ENCODE measurements at places on chromosomes 1 and 21.

DNA sequence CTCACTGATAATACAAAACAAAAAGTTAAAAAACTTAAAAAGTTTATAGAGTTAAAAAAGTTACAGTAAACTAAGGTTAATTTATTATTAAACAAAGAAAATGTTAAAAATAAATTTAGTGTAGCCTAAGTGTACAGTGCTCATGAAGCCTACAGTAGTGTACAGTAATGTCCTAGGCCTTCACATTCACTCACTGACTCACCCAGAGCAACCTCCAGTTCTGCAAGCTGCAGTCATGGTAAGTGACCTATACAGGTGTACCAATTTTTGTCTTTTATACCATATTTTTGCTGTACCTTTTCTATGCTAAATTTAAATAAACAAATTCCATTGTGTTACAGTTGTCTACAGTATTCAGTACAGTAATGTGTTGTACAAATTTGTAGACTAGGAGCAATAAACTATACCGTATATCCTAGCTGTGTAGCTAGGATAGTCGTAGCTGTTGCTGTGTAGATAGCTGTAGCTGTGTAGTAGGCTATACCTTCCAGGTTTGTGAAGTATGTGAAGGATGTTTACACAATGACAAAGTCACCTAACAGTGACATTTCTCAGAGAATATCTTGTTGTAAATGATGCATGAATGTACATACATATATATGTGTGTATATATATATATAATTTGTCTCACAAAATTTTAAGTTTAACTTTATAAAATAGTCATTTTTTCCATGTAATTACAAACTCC lies 140.2 kb downstream of the TGFB2 start:
- no peak for DNase-seq

DNA sequence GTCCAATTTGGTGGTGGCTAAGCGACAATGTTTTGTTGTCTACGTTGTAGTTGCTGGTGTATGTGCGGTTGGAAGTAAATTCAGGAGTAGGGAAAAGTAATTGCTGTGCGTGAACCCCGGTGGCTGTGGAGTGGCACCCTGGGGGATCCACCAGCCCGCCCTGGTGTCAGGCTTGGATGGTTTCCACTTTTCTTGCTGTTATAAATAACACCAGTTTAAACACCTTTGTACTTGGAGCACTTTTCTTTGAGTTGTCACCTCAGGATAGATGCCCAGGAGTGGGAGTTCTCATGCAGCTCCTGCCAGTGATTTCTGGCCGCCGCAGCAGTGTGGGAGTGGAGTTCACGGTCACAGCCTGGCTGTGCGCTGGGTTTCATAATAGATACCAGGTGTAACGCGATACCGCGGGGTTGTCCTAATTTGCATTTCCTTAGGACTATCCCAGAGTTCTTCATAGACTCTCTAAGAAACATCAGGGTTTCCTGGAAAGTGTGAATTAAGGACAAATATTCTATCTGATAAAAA lies 12.8 kb upstream of the TMEM200B start:
- DNase-seq = no peak

- no peak for DNase-seq
Observed at GRCh38 chr1:207966521-207966920, 55.6 kb upstream of the CD34 start.

GRCh38 chr21:15929536-15929935 lies 199.8 kb downstream of the USP25 start:
- no peak for DNase-seq

DNA sequence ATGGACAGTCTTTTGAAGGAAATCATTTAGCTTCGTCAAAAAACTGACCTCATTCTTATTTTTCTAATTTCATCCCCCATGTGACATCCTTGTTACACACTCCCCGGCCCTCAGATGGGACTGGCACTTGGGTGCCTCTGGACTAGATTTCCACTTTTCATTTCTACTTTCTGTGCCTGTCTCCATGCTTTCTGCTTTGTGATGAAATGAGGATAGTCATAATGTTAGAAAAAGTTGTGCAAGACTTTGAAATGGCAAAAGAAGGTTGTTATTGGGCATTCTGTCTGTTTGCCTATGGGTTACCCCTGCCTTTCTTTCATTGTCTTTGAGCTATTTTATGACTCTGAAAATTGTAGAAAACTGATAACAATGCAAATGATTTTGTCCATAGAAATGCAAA lies 54.9 kb downstream of the MDM4 start:
- DNase-seq = no peak

GRCh38 chr21:14977814-14978213 lies 87.0 kb downstream of the NRIP1 start:
- DNase-seq = no peak

DNA sequence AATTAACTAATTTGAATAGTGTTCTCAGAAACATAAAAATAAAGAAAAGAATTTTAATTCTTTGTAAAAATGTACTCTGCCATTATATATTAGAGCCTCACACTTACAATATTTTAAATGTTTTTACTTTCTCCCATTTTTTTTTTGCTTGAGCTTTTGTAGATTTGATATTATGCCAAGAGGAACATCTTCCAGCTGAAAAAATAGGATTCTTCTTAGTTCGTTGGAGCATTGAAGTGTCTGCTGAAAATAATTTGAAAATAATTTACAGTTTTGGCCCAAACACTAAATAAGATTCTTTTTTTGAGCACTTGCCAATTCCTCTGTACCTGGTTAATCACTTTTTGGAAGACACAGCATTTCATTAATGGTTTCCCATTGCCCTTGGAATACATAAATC lies 175.0 kb upstream of the COL11A1 start:
- DNase-seq = no peak

GRCh38 chr1:245516284-245516759 lies 361.5 kb downstream of the KIF26B start:
- DNase-seq = no peak

DNA sequence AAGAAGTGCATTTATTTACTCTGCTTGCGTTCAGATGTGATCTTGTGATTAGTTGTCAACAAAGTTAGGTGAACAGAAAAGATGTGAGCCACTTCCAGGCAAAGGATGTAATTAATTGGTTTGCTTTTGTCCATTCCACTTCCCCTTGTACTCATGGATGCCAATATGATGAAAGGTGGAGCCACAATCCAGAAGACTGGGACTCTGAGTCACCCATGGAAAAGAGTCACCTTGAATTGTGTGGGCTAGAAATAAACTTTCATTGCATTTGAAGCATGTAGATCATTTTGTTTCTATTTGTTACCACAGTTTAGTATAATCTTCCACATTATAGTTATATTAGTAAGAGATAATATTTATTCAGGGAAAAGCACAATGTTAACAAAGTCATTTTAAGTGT lies 684.2 kb downstream of the LTN1 start:
- DNase-seq = no peak

DNA sequence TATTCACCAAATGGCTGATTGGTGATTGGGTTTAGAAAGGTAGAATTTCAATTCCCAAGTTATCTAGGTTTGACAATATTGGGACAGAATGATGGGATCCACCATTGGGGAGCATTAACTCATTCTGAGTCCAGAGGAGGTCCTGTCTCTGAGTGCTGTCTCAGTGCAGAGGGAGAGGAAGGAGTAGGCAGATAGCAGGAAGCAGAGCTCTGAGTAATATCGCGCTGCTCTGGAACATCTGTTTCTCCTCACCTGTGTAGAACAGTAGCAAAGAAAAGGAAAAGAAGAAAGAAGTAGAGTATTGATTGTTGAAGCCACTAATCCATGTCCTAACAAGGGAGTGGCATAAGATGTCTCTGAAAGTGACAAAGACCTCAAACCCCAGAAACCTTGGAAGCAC lies 1657.8 kb downstream of the MRPL39 start:
- no peak for DNase-seq

GRCh38 chr1:243233908-243234307 lies 21.2 kb downstream of the CEP170 start:
- no peak for DNase-seq

- no peak for DNase-seq
Observed at GRCh38 chr1:30123896-30124295, 599.5 kb downstream of the MATN1 start.

- DNase-seq = peak; percentile 43
Observed at GRCh38 chr1:37995751-37996345, 6.0 kb upstream of the SF3A3 start.

DNA sequence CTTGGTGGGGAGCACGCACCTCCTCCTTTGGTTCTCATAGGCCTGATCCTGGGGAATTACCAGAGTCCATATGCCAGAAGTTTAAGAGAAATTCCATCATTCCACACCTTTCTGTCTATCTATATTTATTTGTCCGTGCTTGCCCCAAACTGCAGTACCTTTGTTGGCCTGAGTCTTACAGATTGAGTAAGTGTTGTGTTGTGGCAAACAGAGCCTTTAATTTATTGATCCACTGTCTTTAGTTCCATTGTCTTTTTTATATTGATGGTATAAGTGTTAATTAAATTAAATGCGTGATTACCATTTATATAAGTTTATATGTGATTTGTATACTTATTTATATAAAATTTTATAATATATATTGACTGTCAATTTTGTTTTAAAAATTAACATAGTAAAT lies 4.9 kb downstream of the SH3BGR start:
- no peak for DNase-seq

- DNase-seq = no peak
Observed at GRCh38 chr1:1835546-1835945, 55.3 kb downstream of the GNB1 start.

GRCh38 chr1:151992303-151993083 lies 1.2 kb downstream of the S100A10 start:
- DNase-seq = no peak

DNA sequence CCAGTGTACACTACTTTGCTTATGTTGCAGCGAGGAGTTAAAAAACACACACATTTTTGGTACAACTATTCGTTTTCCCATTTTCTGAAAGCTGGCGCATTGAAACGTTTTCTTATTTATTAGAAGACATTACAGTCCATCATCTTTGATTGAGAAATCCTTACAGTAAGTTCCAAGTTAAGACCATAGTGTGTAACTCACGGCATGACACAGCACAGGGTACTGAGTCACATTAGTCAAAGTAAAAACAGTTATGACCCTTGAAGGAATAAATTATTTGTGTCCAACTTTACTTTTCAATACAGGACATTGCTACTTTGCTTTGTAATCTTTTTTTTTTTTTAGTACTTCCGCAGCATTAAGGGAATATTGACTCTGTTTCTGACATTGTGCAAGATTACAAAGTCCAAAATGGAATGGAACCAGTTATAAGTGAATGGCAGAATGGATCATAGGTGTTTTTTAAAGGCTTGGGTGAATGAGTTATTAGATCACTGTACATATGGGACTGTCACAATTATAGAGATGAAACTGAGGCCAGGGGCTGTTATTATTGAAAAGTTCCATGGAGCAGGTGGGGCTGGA lies 11.7 kb downstream of the PTGFRN start:
- no peak for DNase-seq

DNA sequence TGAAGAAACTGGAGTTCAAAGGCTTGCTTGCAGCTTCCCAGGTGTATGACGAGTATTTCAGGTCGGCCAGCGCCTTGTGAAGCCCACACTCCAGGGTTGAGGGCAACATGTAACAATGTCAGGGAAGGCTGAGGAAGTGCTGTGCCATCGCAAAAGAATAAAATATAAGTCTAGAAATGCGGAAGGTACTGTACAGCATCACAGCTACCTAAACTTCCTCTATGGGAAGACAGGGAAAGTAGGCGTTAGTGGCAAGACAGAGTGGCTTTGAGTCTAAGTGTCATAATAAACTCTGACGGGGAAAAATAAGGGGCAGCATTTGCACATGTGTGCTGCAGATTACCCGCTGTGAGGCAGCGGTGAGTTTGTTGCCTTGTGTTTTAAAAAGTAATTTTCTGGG lies 28.9 kb downstream of the DOP1B start:
- DNase-seq = no peak

DNA sequence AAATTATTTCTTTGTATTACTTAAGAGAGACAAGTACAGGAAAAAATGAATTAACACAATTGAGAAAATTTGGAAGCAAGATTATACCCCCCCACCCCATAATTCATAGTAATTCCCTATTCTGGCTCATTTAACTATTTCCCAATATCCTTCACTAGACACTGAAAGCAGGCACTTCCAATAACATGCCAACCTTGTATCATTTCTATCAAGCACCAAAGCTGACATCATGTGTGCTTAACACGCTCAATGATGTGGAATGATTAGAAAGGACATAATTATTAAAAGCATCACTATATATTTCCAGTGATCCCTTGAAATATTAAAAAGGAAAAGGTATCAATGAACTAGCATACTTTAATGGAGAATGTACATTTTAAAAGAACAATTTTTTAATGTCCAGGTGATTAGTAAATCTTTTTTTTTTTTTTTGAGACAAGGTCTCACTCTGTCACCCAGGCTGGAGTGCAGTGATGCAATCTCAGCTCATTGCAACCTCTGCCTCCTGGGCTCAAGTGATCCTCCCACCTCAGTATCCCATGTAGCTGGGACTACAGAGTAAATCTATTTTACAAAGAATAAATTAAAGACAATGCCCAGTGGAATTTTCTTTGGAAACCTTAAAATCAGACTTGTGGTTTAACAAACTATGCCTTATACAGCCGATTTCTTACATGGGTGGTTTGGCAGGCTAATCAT lies 443.9 kb downstream of the DSCAM start:
- DNase-seq = no peak

GRCh38 chr21:39670701-39671100 lies 58.0 kb downstream of the B3GALT5 start:
- DNase-seq = no peak

DNA sequence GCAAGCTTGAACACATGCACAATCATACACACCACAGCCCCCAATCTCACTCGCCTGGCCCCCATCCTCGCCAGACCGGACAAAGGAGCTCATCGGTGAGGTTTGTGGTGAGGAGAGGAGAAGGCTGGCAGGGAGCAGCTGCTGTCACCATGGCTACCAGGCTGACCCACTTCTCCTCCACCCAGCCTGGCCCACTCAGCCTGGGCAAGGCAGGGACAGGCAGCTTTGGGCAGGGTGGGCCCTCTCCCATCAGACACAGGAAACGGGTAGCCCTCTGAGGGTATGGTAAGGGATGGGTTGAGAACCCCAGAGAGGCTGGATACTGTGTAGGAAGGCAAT lies 15.9 kb downstream of the RIMS3 start:
- DNase-seq = no peak

DNA sequence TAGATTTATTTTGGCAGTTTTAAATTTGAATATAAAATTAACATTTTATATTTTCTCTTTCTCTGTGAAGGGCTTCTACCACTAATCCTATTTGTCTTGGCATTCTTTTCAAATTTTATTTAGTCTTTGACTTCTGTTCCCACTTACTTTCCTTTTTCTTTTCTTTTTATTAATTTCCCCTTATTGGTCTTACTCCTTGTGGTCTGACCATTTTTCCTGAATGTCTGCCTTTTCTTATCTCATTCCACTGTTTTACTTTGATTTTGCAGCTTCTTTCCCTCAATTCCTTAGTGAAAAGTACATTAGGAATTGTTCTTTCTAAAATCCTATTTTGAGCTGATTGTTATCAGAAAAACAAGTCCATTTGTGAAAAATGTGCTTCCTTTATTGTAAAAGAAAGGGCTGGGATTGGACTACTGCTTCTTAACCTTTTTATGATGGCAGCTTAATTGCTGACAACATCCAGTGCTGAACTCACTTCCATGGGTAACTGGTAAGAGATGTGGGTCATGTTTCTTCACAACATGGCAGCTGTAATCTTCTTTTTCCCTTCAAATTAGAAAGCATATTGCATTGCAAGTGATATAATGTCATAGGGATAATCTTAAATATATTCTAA lies 284.6 kb downstream of the DNM3 start:
- DNase-seq = no peak

Data from NCI-H2081 (cell line).